ENCODE measurements at places on chromosomes 12 and 14.

- DNase-seq, result peak; percentile 30
Measured at GRCh38 chr14:91870001-91870400, 2.7 kb upstream of the TC2N start.

GRCh38 chr12:28294300-28294699, 104.0 kb downstream of the CCDC91 start:
- no peak for DNase-seq

DNA sequence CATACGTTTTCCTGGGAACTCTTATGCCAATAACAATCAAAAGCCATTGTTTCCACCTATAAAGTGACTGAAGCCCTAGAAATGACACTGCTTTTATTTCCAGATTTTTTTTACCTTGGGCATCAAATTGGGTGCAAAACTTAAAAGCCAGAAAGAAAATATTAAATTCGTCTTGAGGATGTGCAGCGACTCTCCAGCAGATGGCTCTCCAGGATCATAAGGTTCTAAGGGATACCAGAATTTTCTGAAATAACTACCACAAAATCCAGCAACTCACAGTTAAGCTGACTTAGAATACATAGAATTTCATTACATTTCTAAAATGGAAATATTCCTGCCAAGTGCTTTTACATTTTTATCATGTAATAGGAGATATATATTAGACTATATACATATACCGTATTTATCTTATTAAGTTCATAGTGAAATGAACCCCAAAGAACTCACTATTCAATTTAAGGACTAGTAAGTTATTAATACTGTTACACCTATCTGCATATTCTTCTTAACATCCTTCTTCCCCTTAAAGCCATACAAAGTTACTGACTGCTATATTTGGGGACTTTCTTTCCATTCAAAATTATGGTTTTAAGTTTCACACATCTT, 44.0 kb downstream of the ARMH4 start:
- peak; percentile 9 for DNase-seq

- DNase-seq, result no peak
Measured at GRCh38 chr12:93892423-93893268, 215.5 kb downstream of the CRADD start.

- no peak for DNase-seq
Measured at GRCh38 chr14:100442498-100443490, 119.7 kb downstream of the SLC25A47 start.

GRCh38 chr14:97948841-97949240, 1151.7 kb downstream of the VRK1 start:
- DNase-seq, result no peak

DNA sequence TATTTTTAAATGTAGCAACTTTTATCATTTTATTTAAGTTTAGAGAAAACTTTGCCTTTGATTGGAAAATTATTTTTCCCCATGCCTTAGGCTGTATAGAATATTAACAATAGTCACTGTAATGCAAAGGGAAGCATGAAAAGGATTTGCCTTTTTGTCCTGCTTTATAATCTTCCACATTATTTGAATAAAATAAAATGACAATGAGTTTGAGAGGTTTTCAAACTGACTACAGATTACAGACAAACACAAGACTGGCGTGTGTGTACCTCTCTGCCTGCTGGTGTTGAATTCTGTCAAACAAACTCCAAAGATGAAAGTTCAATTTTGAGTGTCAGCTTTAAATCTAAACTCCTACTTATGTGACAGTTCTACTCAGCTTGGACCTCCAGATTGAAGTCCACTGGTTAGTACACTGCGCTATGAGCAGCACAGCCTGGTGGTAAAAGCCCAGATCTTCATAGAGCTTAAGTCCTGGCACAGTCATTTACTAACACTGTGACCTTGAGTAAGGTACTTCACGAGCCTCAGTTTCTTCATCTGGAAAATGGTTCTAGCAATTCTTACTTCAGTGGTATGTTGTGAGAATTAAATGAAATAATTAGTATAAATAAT, 98.3 kb upstream of the CPNE8 start:
- DNase-seq, result no peak

- no peak for DNase-seq
Measured at GRCh38 chr12:130880411-130880885, 8.6 kb downstream of the RAN start.

DNA sequence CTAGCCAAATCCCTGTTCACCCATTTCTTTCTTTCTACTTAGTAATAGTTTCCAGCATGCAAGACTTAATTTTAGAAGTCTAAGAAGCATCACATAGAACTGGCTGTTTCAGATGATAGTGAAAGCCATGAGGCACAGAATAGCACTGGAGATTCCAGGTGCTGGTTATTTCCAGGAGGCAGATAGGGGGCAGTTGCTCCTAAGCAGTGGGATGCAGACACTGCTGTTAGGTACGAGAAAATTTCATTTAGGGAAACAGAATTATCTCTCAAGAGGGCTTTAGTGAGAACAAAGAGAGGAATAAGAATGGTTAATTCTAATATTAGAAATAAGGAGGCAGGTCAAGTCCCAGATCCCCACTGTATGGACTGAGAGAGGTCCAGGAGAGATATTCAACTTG, 3.6 kb upstream of the MDGA2 start:
- no peak for DNase-seq

GRCh38 chr14:55127460-55127951, 1.5 kb upstream of the LGALS3 start:
- DNase-seq, result no peak

GRCh38 chr12:50102646-50103309, 1.0 kb upstream of the GPD1 start:
- no peak for DNase-seq

- DNase-seq, result no peak
Measured at GRCh38 chr12:9341260-9341585, 133.0 kb upstream of the PZP start.

GRCh38 chr12:109173443-109174240, 57.3 kb downstream of the ACACB start:
- DNase-seq, result no peak

GRCh38 chr14:36997843-36998242, 174.6 kb downstream of the SLC25A21 start:
- no peak for DNase-seq

DNA sequence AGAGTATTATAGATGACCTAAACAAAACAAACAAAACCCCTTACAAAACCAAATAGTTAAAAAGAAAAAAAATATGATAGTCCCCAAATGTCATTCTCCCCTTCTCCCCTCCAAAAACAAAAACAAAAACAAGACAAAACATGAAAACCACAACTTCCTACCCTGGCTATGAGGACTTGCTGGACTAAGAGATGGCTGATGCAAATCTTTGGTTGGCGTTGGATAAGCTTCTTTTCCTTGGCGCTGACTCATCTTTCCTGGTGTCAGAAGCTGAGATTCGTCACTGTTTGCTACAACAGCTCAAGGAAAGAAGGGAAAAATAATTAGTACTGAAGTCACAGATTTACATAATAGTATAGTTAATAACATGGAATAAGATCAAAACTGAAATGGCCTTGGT, 102.5 kb upstream of the BBS10 start:
- no peak for DNase-seq

GRCh38 chr12:42260518-42260917, 22.5 kb upstream of the YAF2 start:
- DNase-seq, result no peak

- DNase-seq, result no peak
Measured at GRCh38 chr12:62971769-62972525, 37.0 kb upstream of the PPM1H start.

DNA sequence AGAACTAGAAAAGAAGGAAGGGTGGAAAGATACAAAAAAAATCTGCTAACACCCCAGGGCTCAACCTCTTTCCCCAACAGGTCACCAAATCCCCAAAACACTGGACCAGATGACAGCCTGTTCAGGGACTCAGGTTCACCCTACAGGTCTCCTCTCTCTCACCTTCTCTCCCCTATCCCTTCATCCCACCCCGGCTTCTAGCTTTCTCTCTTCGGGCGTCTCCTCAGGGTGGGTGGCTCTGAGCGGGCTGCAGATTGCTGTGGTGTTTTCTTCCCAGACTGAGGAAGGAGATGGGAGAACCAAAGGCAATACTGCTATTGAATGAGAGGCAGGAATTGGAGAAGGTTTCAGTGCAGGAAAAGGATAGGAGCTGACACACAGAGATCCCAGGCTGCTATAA, 39.3 kb downstream of the ANO2 start:
- no peak for DNase-seq

- no peak for DNase-seq
Measured at GRCh38 chr12:110379197-110379596, 24.3 kb downstream of the ANAPC7 start.

- DNase-seq, result no peak
Measured at GRCh38 chr12:96514328-96514727, 25.0 kb downstream of the CFAP54 start.

- DNase-seq, result no peak
Measured at GRCh38 chr14:100872259-100873095, 31.0 kb downstream of the RTL1 start.

- DNase-seq, result no peak
Measured at GRCh38 chr12:120225852-120226640, 25.1 kb upstream of the RPLP0 start.

DNA sequence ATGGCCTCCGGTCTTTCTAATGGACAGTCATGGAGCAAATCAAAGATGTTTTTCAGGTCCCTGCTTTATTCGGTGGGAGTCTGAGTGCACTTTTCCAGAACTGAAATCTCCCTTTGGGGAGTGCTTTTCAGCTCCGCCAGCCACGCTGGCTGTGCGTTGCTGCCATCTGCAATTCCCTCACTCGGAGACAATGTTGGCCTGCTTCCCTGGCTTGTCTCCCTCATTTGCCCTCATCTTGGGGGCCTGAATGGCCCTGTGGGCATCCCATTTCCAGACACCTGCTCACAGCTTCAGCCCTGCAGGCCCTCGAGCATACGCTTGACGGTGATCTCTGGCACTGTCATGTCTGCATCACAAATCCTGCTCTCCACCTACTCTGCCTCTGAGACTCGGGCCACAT, 103.8 kb downstream of the CCDC92 start:
- no peak for DNase-seq

- DNase-seq, result no peak
Measured at GRCh38 chr14:77105145-77105939, 7.3 kb downstream of the CIPC start.

DNA sequence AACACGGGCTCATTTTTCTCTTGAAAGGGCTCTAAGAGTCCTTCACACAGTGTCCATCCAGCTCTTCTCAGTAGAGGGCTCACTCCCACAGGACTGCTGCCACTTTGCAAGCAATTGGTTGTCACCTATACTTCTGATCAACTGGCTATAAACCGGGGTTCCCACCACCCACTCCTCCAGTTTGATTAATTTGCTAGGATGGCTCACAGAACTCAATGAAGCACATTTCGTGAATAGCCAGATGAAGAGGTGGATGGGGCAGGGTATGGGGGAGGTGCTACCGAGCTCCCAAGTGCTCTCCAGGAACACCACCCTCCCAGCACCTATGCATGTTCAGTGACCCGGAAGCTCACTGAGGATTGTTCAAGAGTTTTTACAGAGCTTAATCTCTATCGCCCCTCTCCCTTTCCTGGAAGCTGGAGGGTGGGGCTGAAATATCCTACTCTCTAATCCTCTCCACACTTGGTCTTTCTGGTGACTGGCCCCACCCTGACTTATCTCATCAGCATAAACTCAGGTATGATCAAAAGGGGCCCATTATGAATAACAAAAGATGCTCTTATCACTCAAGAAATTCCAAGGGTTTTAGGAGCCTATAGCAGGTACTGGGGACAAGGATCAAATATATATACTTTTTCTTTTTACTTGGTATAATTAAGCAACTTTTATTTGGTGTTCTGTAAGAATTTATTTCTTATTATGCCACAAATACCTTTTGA, 13.9 kb upstream of the EGLN3 start:
- DNase-seq, result no peak

- DNase-seq, result no peak
Measured at GRCh38 chr12:122106843-122107242, 28.3 kb downstream of the MLXIP start.

- DNase-seq, result peak; percentile 38
Measured at GRCh38 chr12:21502164-21502496, 541 bp downstream of the GOLT1B start.

DNA sequence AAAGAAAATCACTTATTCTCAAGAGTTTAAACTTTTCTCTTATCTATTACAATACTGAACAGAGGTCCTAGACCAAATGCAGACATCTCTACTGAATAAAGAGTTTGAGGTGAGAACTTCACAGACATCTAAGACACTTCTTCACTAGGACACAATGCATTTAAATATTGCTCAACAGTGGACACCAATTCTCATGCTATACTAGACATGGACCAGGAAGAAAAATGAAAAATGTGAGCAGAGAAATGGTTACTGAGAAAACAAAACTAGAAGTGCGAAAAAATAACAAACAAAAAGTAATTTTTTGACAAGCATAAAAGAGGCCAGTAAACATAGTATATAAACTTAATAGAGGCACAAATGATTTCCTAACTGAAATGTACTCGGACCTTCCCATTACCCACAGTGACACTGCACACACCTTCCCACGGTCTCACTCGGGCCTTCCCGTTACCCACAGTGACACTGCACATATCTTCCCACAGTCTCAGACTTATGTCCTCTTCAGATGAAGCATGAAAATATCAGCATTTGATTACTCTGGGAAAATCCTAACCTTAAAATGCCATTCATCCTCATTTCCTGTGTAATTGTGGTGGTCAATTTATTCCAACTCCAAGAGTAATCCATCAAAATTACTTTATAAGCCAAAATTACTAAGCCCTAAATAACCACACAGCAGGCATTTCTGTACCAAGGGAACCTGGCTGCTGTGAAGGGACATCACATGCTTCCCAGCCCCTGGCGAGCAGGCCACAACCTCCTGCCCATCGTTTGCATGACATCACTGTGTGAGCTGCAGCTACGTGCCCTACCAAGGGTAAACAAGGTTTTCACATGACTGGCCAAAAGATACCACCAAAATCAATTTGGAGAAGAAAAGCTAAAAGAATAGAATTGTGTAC, 6.4 kb downstream of the SLC15A4 start:
- no peak for DNase-seq

GRCh38 chr12:99253068-99253467, 394.5 kb upstream of the GARIN6 start:
- DNase-seq, result no peak

DNA sequence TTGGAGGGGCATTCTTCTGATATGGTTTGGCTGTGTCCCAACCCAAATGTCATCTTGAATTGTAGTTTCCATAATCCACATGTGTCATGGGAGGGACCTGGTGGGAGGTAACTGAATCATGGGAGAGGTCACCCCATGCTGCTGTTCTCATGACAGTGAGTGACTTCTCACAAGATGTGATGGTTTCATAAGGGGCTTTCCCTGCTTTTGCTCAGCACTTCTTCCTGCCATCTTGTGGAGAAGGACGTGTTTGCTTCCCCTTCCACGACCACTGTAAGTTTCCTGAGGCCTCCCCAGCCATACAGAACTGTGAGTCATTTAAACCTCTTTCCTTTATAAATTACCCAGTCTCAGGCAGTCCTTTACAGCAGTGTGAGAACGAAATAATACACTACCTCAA, 382.4 kb downstream of the VRK1 start:
- no peak for DNase-seq

GRCh38 chr12:1794440-1795090, 25.8 kb upstream of the LRTM2 start:
- no peak for DNase-seq

GRCh38 chr14:94045101-94045500, 19.0 kb downstream of the OTUB2 start:
- no peak for DNase-seq
